ENCODE measurements at places on chromosomes 3 and 15.

DNA sequence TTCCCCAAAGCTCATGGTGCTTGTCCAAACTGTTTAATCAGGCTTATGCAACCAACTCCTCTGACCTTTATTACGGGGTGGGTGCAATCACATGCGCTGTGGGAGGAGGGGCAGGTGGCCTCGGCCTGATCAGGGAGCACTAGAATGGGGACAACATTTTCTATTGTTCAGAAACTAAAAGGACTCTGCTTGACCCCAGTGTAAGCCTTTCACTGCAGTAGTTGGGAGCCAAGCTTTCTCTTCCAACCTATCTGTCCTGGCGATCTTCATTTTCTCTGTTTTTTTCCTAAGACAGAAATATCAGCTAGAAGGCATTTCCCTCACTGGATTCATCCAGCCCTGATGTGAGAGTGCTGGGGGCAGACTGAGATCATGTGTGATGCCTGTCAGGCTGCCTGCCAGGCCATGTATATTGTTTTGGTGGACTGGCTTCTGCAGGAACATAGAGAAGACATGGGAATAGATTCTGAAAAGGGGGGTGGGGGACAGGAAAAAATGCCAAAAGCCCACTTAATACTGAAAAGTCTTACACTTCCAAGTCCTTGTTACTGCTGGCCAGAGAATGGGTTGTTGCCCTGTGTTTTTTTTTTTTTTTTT lies 627.0 kb upstream of the TBL1XR1 start:
- no peak for DNase-seq

DNA sequence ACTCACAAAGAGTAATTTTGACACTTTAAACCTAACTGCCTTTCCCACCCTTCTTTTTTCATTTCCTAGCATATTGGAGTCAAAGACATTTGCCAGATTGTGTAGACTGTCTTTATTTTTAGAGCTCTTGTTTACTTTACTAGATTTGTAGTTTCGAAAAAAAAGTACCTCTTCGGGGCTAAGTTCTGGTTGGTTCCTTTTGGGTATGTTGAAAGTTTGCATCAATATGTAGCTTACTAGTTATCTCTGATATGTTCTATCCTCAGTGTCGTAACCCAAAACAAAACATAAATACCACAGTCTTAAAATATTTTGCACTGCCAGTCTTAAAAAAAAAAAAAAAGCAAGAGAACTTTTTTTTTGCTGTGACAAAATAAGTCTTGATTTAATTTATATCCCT lies 52.2 kb downstream of the REC114 start:
- no peak for DNase-seq

DNA sequence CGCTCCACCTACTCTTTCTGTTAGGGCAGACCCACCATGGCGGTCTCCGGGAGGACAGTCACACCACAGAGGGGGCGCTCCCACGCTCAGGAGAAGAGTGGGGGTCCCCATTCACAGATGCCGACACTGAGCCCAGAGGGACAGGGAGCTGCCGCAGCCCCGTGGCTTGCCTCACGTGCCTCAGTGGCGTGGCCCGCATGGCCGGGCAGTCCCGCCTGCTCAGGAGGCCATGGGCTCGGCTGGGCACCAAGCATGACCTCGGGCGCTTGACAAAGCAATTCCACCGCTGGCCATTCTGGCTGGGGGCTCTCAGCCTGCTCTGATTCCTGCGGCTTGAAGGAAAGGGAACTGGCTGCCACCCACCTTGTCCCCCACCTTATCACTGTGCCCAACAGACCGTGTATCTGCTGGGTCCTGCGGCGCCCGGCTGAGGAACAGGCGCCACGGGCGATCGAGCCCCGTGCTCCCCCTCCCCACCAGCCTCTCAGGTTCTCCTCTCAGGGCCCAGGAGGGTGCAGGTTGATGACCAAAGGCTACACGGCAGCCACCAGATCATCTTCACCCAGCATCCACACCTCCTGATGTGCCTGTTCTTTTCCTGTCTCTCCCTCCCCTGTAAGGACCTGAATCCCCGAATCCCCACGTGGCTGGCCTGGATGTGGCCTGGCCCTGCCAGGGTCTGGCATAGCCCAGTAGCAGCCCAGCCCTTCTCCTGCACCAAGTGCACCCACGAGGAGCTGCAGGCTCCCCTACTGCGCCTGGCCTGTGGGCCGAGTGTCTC lies 20.7 kb downstream of the CYFIP1 start:
- no peak for DNase-seq

DNA sequence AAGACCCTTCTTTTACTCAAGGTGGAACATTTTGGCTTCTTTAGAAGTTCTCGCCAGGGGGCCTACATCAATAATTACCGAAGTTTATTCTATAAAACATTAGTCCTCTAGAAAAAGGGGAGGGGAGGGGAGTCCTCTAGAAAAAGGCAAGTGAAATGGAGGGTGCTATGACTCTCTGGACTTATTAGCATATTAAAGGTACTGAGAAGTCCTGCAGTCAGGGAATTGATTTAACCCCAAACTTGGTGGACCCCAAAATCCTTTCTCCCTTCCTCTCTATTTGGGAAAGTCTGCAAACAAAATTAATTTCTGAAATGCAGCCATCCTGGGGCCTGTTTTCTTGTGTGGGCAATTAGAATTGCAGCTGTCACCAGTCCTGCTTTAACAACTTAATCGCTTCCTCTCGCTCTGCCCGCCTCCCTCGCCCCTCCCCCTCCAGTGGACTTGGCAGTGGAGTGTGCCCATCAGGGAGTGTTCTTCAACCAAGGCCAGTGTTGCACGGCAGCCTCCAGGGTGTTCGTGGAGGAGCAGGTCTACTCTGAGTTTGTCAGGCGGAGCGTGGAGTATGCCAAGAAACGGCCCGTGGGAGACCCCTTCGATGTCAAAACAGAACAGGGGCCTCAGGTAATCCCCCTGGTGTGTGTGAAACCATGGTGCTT lies 18.9 kb upstream of the LRRK1 start:
- DNase-seq = no peak

GRCh38 chr15:37097144-37097919 lies 3.0 kb downstream of the MEIS2 start:
- no peak for DNase-seq

DNA sequence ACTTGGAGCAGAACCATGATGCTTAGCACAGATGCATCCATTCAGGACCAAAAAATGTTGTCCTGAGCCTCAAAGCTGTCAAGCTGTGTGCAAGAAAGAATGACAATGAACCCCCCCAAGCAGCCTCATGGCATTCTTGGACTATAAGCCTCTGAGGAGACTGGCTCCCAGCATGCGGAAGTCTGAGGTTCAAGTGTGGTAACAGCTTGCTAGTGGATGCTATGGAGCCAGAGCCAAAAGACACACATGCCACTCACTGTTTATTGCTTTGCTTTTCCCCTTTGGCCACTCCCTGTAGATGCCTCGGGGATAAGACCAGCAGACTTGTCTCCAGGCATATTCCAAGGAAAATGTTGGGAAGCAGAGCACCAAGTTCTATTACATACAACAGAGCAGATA lies 38.2 kb upstream of the SNRK start:
- DNase-seq = no peak

DNA sequence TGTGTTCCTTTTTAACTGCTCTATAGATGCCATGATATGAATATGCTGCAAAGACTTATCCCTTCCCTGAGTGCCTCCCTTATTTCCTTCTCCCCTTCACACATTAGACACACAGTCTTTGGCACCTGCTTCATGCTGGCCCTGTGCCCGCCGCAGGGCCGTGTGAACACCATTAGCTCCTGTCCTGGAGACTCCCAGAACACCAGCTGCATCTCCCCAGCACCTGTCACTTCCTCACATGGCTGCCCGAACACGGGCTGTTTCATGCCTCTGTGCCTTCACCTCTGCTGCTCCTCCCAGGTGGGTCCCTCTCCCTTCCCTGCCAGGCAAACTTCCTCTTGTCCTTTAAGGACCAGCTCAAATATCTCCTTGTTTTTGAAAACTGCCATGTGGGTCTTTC lies 40.5 kb upstream of the SEC13 start:
- DNase-seq = no peak

DNA sequence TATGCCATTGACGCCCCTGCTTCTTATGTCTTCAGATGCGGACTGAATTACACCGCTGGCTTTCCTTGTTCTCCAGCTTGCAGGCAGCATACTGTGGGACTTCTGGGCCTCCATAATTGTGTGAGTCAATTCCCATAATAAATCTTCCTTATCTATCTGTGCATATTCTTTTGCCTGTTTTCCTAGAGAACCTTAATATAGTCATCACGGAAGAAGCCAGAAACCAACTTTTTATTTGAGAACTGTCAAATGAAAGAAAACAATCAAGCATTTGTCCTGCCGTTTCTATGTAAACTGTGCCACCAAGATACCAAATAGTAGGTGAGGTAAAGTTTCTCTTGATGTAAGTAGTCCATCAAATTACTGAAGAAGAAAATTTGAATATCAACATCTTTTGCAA lies 51.8 kb upstream of the B3GALNT1 start:
- no peak for DNase-seq

- no peak for DNase-seq
Measured at GRCh38 chr3:197298945-197299854, 788 bp upstream of the DLG1 start.

- DNase-seq = no peak
Measured at GRCh38 chr3:127069814-127070440, 87.0 kb downstream of the PLXNA1 start.

DNA sequence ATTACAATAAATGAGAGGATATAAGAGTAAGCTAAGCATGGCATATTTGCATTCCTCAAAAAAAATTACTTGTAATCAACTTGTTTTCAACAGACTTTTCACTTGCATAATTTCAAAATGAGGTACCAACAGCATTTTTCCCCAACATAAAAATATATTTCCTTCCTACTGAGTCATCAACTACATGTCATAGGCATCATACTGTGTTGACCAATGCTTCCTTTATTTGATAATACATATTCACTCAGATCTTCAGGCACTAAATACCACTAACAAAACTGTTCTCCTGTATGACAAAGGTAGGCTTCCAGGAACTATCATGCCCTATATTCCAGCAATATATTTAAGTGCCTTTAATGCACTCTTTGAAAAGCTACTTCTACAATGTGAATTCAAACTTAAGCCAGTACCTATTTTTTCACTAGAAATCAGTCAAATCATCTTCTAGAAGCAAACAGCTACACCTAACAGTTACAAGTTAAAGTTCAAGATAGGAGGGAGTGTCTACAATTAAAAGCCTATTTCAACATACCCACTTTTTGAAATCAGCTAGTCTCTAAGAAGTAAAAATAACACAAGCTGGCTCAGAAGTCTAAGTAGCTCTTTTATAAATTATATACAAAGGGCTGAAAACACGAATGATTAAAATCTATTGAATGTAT lies 11.3 kb downstream of the ADAM10 start:
- DNase-seq = no peak

- DNase-seq = no peak
Measured at GRCh38 chr3:171791692-171792076, 18.6 kb downstream of the PLD1 start.

GRCh38 chr3:9781978-9782603 lies 10.2 kb downstream of the TADA3 start:
- no peak for DNase-seq

DNA sequence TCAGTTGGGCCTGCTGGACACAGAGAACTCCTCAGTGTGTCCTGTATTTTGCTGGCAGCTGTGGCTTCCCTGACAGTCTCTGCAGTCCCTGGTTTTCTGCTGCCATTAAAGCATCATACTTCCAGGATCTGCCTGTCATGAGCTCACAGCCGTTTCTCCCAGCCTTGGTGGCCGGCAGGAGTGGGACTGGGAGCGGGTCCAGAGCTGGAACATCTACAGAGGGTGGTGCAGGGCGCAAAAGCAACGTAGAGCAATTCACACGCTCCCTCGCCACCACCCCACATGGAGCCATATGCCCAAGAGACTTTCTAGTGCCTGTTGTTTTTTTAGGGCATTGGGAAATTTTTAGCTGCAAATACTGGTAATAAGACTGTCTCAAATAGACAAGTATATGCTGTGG lies 33.6 kb downstream of the ABTB1 start:
- no peak for DNase-seq

GRCh38 chr3:139113231-139113992 lies 68.7 kb upstream of the PRR23C start:
- no peak for DNase-seq

DNA sequence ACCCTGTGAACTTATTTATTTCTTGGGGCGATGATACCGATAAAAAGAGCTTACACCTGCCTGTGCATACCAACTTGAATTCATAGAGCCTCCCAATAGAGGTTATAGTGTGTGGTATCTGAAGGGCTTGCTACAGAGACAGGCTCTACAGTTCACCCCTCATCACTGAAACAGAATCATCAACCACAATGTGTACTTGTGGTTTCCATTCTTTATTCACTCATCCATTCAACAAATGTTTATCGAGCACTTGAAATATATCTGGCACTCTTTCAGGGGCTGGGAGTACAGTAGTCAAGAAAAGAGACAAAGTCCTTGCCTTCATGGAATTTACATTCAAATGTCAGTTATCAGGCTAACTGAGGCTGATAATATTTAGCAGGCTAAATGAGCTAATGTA lies 134.4 kb upstream of the SKOR1 start:
- DNase-seq = no peak

GRCh38 chr3:37492977-37493471 lies 318.6 kb upstream of the LRRFIP2 start:
- DNase-seq = no peak

- DNase-seq = no peak
Measured at GRCh38 chr3:141920701-141921100, 44.3 kb downstream of the ATP1B3 start.

DNA sequence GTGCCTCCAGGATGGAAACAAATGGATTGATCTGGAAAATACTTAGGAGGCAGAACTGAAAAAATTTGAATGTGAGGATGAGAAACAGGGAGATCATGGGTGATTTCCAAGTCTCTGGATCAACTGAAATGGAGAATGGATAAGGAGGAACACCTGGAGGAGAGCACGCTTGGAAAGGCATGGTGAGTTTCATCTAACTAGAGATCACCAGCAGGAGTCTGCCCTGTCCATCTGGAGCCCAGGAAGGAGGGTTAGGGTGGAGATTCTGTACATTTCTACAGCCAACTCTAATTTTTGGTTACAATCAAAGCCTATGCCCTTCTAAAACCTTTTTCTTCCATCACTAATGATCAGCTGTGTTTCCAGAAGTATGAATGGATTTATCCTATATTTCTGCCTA lies 995.9 kb upstream of the CFAP20DC start:
- DNase-seq = no peak

GRCh38 chr3:62164746-62165145 lies 208.6 kb downstream of the FEZF2 start:
- no peak for DNase-seq

- DNase-seq = no peak
Measured at GRCh38 chr3:31808143-31808720, 172.8 kb downstream of the OSBPL10 start.

DNA sequence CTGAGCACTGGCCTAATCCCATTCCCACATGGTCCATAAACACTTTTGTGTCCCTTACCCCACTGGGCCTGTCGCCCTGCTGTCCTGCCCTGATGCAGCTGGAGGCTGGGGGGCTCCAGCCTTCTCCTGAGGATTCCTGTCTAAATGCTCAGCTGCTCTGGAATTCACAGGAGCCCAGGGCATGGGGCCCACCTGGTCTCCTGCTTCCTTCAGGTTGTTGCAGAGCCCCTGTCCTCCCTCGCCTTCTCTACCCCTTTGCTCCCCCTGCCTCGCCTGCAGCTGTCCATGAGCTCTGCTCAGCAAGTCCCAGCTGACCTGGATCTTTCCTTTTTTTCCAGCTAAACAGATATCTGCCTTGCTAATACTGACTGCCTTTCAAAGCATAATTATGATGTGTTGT lies 286.9 kb downstream of the XXYLT1 start:
- no peak for DNase-seq

Data from stimulated activated CD8-positive, alpha-beta memory T cell treated with anti-CD3 and anti-CD28 coated beads, Interleukin-7, amount 100 ng/mL, for 1 hour (primary cell).